ENCODE measurements at places on chromosomes 3 and 15.

GRCh38 chr3:78868570-78868969, 899.2 kb downstream of the ROBO1 start:
- no peak for DNase-seq

DNA sequence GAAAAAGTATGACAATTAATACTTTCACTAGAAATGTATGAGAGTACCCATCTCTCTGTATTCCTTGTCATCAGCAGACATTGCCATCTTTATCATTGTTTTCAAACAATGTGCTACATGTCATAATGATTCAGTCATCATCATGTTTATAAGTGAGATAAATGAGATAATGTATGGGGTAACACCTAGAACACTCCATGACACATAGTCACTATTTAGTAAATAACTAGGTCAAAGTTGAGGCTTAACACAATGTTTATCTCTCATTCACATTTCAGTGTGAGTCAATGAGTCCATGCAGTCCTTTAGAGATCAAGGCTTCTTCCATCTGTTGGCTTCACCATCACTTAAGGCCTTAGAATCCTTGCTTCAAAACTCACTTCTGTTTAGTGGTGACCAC, 70.0 kb downstream of the NLGN1 start:
- no peak for DNase-seq

DNA sequence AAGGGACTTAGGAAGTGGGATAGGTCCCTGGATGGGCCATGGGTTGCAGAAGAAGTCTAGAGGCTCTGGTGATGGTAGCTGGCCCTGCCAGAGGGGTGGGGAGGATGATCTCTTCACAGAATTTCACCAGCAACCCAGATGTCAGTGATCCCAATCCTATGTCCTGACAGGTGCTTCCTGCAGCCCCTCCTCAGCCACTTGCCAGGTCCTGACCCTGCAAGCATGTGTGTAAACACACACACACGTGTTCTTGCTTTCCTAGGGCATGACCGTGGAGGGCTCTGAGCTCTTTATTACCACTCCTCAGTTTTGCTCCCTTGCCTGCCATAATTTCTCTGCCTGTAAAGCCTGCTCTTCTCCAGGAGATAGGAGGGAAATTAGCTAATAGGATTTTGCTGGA, 12.5 kb downstream of the TEX264 start:
- no peak for DNase-seq

DNA sequence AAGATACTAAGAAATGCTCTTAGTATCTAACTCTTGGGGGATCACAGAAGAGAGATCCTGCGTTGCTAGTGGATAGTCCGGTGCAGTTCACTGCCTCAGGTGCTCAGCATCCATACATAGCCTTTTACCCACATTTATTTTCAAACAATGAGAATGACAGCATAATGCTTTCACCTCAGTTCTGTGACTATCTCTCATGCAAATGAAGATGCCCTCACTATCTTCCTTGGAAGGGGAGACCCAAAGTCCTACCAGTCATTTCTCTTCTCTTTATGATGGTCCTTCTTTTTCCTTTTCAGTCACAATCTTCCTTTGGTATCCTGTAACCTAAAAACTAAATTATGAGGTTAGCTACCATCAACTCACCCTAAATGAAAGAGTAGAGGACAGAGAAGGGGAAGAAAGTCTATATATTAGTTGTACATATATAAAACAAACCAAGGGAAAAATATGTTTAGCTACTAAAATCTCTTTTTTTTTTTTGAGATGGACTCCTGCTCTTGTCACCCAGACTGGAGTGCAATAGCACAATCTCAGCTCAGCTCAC, 30.9 kb upstream of the SLC28A2 start:
- DNase-seq, result no peak

- DNase-seq, result no peak
These were observed 26.2 kb downstream of the TKT start for GRCh38 chr3:53229606-53230005.

- no peak for DNase-seq
These were observed 381.8 kb upstream of the EPHA3 start for GRCh38 chr3:88725440-88726165.

- no peak for DNase-seq
These were observed 140.3 kb downstream of the NR2F2 start for GRCh38 chr15:96470681-96471310.

DNA sequence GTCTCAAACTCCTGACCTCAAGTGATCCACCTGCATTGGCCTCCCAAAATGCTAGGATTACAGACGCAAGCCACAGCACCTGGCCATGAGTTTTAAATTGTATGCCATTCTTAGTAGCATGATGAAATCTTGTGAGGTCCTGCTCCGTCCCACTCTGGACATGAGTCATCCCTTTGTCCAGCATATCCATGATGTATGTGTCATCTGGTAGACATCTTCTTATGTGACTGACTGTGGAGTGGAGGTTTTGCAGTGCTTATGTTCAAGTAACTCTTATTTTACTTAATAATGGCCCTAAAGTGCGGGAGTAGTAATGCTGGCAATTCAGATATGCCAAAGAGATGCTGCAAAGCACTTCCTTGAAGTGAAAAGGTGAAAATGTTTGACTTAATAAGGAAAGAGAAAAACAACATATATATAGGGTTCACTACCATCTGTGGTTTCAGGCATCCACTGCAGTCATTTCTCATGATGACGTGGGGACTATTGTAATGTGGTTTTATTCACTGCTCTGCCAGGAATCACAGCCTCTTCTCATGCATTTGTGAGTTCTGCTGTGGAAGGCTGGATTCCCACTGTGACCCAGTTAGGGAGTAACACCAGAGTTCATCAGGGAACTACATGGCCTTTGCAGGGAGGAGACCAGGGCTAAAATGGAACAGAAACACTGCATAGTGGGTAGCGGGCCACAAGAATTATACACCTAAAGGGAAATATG, 204.6 kb upstream of the STRIT1 start:
- no peak for DNase-seq

GRCh38 chr3:52197499-52197841, 490 bp upstream of the ALAS1 start:
- DNase-seq, result no peak
